ENCODE measurements at places on chromosomes 13 and 19.

- DNase-seq, result no peak
Measured at GRCh38 chr19:49458567-49458903, 5.5 kb downstream of the ALDH16A1 start.

- DNase-seq, result no peak
Measured at GRCh38 chr19:6185835-6186834, 50.7 kb downstream of the ACSBG2 start.

GRCh38 chr19:21581646-21582240, 76.3 kb downstream of the ZNF429 start:
- DNase-seq, result no peak

DNA sequence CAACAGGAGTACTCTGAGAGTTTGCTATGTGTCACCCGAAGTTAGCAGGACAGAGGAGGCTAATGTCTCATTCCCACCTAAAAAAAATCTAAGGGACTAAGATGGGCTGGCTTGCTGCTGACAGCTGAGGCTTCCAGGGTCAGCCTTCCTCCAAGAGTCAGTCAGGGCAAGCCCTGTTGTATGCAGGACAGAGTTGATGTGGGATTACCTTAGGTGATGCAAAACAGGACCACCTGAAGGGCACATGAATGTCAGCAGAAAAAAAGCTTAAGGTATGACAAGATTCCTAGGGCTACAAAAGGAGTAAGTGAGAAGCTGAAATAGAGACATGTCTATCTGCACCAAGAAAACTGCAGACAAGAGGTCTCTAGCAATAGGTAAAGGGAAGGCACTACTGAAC, 151.5 kb downstream of the NHLRC3 start:
- no peak for DNase-seq

GRCh38 chr13:27476943-27477703, 26.8 kb upstream of the MTIF3 start:
- DNase-seq, result no peak

- no peak for DNase-seq
Measured at GRCh38 chr13:110498327-110498726, 63.2 kb downstream of the RAB20 start.

DNA sequence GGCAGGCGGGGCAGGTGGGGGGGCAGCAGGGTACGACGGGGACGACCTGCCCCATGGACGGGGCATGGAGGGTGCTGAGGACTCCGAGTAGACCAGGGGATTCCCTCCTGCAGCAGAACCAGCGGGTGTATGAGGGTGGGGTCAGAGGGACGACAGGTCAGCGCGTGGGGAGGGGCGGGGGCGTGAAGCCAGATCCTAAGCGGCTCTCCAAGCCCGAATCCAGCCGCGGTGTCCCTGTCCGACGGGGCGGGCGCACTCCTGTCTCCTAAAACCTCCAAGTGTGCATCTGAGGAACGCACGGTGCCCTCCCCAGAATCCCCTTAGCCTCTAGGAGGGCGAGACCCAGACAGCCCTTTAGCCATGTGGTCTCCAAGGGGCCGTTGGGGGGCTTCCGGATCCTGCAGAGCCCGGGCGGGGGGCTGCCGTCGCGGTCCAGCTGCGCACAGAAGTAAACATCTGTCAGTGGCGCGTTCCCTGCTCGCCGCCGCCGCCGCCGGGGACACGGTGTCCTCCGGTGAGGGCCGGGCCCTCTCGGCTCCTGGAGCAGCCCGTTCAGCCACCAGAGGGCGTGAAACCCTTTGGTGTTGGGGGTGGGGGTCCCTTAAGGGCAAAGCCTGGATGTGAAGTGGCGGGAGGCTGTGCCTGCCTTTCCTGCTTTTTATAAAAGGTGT, 730 bp downstream of the NRTN start:
- no peak for DNase-seq

Data from stimulated activated CD8-positive, alpha-beta memory T cell treated with anti-CD3 and anti-CD28 coated beads, Interleukin-7, amount 100 ng/mL, for 48 hours (primary cell).